Pons (tissue), 1 donor: ENCODE measurements at places on chromosomes 3 and 15.

DNA sequence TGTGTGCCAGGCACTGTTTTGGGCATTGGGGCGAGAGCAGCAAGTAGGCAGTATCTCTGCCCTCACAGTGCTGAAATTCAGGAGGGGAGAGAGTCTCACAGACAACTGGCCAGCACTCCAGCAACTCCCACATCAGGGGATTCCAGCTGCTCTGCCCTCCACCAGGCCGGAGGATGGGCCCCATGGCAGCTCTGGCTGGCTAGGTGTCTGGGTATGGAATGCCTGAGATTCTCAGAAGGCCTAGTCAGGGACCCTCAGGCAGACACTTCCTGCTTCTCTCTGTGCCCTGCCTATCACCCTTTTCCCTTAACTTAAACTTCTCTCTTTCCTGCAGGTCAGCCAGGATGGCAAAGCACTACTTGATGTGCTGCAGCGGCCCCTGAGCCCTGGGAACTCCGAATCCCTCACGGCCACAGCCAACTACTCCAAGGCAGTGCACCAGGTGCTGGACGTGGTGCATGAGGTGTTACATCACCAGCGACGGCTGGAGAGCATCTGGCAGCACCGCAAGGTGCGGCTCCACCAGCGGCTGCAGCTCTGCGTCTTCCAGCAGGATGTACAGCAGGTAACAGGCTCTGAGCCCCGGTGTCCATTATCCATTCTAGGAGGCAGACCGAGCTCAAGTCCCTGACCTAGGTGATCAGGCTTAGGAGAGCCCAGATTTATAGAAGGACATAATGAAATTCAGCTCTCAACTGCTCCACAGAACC lies 342.2 kb upstream of the ROPN1 start:
- DNase-seq: no peak

DNA sequence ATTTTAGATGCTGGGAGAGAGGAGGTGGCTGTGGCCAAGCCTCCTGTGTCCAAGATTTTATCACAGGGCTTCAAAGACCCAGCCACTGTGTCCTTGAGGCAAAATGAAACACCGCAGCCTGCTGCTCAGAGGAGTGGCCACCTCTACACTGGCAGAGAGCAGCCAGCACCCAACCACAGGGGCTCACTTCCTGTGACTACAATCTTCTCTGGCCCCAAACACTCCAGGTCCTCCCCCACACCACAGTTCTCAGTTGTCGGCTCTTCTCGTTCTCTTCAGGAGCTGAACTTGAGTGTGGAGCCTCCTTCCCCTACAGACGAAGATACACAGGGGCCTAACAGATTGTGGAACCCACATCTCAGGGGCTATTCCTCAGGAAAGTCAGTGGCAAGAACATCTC lies 45.6 kb downstream of the CDAN1 start:
- no peak for DNase-seq

GRCh38 chr15:66221126-66221525 lies 32.4 kb downstream of the MEGF11 start:
- DNase-seq: no peak

DNA sequence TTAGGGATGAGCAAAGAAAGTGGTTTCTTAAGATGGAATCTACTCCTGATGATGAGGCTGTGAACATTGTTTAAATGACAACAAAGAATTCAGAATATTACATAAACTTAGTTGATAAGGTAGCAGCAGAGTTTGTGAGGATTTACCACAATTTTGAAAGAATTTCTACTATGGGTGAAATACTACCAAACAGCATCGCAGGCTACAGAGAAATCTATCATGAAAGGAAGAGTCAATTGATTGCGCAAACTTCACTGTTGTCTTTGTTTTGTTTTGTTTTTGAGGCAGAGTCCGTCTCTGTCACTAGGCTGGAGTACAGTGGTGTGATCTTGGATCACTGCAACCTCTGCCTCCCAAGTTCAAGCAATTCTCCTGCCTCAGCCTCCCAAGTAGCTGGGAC lies 107.4 kb upstream of the SLC6A6 start:
- DNase-seq: no peak
